ENCODE measurements at places on chromosomes 16 and 17.
A peak's percentile ranks its signal among the peaks of the same experiment; 100 is the strongest.

DNA sequence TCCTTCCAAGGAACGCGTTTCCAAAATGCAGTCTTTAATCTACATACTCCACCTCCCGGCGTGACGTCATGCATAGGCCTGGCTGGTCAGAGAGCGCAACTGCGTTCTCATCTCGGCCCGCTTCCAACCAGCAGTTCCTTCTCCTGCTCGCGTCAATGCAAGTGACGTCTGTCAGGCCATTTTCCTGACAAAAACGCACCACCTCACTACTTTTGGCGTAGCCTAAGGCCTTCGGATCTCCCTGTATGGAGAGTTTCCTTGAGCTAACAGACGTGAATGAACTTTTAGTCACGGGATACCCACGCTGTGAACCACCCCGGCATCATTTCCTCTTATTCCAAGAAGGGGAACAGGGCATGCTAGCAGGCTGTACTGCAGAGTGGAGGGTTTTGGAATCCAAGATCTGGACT lies 25.0 kb downstream of the TEX14 start:
- peak; percentile 44 for DNase-seq

DNA sequence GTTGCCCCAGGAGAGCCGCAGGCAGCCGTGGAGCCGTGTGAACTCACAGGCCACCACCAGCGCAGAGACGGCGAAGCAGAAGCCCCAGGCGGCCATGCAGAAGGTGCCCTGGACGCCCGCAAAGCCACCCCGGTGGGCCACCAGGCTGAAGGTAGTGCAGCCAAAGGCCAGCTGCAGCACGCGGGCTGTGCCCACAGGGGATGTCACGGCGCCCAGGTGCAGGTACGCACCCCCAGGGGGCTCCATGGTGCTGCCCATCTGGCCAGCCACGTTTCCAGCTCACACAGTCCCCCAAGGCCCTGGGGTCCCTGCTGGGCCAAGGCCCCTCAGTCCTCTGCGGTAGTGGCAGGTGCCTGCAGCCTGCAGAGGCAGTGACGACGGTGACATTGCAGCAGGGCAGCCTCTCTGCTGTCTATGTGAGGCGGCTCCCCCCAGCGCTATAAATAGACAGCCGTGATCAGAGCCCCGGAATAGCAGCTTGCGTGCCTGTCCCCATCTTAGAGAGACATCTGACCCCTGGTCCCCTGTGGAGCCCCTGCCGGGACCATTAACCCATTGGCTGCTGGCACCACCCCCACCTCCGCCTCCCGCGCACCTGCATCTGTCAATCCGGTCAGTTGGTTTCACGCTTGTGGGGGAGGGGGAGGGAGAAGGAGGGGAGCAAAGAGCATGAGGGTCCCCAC lies 4.5 kb upstream of the PYCR1 start:
- DNase-seq = no peak

- no peak for DNase-seq
Measured at GRCh38 chr17:64130559-64131001, 636 bp upstream of the ERN1 start.

DNA sequence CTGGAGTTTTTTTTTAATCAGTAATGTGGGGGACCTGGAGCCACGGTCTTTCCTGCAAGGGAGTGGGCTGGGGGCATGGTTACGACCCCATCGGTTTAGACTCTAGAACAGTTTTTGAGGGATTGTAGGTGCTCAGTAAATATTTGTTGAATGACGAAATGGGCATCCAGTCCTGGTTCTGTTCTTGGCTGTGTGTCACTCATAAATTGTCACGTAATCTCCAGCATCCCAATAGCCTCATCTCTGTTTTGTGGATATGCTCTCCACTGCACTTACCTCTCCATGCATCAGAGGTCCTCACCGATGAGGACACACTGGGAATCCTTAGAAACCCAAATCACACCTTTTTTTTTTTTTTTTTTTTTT lies 497 bp upstream of the SLC38A7 start:
- DNase-seq = no peak

GRCh38 chr16:67192781-67193361 lies 916 bp downstream of the E2F4 start:
- no peak for DNase-seq

DNA sequence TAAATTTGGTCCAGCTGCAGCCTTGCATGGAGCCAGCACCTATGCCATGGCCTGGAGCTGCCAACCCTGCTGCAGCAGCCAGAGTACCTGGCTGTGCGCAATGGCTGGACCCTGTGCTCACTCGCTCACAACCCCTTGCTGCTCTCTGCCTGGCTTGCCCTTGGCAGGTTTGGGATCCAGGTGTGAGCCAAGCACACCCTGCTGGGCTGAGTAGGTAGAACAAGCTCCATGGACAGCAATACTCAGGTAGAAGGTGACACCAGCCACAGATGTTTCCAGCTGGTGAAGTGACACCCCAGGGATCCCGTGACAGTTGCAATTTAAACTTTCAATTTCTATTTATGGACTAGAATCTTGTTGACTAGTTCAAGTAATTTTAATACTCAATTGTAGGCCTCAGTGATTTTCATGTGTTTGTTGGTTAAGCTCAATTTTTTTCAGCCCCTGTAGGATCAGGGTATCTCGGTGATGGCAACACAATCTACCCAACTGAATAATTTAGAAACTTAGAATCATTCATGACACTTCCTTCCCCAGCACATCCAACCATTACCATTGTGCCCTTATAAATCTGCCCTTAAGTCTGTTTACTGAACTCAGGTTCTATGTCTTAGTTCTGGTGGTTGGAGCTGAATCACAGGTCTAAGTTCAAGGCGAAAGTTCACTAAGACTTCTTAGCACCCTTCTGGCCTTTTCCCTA lies 480.0 kb downstream of the PMP22 start:
- DNase-seq = no peak

DNA sequence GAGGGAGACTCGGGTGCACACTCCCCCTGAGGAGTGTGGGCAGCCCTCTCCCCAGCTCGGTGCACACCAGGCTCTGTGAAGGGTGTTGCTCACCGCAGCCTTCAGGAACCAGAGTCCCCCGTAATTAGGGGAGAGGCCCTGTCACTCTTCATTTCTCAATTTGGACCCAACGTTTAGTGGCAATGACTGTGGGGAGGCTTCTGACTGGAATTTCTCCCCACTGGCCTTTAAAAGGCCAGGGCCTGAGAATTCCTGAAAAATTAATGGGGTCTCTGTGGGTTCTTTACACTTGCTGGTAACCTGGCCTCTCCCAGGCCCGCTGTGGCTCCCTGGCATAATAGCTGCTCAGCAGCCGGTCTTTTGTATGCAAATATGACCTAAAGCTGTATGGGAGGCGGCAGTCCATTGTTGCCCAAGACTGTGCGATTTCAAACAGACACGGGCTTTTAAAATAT lies 209.7 kb downstream of the MSI2 start:
- no peak for DNase-seq

GRCh38 chr16:85738923-85739715 lies 11.8 kb downstream of the C16orf74 start:
- no peak for DNase-seq

DNA sequence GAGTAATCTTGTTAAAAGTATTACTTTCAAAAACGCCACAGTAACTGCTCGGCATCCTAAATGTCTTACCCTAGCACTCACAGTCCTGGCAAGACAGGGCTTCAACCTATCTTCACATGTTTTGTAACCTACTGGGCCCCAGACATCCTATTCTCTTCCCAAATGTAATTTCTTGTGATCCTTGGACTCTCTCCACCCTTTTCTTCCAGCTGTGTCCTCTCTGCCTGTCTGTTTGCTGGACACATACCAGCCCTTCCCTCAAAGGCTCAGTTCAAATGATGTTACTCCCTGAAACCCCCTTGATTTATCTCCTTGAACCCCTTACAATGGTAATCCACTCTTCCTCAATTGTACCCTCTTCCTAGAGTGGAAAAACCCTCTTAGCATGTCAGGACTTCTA lies 60.1 kb upstream of the CNEP1R1 start:
- DNase-seq = no peak

DNA sequence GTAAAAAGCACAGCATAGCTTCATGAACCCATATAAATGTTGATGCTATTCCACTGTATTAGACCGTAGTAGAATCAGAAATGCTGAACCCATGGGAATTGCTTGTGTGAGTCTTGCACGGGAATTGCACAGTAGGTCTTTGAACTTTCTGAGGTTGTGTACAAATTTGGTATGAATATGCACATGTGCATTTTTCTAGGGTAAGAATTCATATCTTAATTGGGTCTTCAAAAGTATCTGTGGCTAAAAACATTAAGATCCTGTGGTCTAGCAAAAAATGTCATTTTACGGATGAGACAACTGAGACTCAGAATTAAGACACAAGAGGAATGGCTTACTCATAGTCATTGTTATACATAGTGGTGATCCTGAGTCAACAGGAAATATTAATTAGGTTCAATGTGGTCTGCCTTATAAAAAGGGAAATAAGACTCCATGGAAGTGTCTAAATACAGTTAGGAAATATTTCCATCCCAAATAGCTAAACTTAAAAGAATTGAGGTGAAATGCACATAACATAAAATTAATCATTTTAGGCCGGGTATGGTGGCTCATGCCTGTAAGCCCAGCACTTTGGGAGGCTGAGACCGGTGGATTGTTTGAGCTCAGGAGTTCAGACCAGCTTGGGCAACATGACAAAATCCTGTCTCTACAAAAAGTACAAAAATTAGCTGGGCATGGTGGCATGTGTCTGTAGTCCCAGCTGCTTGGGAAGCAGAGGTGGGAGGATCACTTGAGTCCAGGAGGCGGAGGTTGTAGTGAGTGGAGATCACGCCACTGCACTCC lies 22.8 kb downstream of the TAOK1 start:
- DNase-seq = no peak

- DNase-seq = no peak
Measured at GRCh38 chr17:41444186-41444585, 3.4 kb upstream of the KRT38 start.

DNA sequence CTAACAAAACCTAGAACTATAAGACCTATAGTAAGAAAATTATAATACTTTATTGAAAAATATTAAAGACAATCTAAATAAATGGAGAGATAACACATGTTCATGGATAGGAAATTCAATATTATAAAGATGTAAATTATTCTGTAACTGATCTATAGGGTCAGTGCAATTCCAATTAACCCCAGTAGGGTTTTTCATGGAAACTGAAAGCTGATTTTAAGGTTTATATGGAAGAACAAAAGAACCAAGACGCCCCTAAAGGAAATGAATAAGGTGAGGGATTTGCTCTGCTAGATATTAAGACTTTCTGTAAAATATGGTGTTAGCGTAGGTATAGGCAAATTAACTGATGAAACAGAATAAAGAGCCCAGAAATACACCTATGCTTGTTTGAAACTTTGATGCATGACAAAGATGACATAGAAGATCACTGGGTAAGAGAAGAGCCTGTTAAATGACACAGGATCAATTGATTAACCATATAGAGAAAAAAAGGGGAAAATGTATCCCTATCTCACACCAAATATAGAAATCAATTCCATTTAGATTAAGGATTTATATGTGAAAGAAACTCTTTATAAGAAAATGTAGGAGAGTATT lies 3.0 kb downstream of the ICAM2 start:
- no peak for DNase-seq

GRCh38 chr17:53462393-53462811 lies 360.3 kb upstream of the KIF2B start:
- no peak for DNase-seq

DNA sequence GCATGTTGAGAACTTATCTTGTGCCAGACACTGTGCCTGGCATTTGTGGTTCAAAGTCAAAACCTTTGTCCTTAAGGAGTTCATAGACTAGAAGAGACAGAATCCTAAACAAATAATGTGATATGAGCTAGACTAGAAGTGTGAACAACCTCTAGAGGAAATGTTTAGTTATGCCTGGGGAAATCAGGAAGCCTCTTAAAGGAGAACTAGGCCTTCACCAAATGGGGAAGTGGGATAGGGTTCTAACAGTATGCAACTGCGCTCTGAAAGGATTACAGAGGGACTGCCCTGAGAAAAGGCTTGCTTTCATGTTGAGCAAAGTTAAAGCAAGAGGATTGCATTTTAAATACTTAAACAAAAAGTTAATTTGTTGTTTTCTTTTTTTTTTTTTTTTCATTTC lies 4.9 kb downstream of the RUNDC1 start:
- no peak for DNase-seq

GRCh38 chr16:77833921-77834634 lies 45.7 kb downstream of the VAT1L start:
- no peak for DNase-seq
